ENCODE measurements at places on chromosomes 7 and 10.

- DNase-seq: no peak
These were observed 74.1 kb upstream of the HDAC9 start for GRCh38 chr7:18421297-18422002.

DNA sequence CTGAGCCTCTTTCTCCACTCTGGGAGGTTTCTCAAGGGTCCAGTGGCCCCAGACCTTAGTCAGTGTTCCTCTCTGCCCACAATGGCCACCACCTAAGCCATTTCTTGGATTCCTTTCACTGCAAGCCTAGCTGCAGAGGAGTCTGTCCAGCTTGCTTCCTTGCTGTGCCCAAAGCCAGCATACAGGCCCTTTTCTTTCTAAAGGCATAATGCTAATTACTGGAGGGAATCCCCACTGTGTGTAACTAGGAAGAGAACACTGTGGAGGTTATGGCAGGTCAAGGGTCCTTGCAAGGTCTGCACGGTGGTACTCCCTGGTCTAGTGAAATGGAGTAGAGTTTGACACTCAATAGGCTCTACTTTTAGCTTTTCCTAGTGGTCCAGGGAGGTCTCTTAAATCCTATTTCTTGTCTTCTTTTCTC lies 70.4 kb upstream of the CC2D2B start:
- no peak for DNase-seq

GRCh38 chr7:38374507-38374906 lies 101.1 kb upstream of the TARP start:
- DNase-seq: no peak

DNA sequence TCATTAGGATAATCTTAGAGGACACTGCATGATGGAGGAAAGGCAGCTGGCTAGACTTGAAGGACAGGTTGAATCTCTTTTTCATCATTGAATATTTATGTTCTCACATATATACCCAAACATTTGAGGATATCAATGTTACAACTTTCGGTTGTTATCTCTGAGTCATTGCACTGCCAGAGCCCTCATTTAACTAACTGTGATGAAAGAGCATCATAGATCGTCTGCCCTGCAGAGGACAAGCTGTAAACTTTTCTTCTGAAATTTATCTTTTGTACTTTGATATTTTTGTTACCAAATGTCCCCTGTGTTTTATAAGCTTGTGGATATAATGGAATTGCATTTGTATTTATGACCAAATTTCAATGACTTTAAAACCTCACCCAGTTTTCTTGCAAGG lies 298.7 kb downstream of the PHF14 start:
- no peak for DNase-seq

DNA sequence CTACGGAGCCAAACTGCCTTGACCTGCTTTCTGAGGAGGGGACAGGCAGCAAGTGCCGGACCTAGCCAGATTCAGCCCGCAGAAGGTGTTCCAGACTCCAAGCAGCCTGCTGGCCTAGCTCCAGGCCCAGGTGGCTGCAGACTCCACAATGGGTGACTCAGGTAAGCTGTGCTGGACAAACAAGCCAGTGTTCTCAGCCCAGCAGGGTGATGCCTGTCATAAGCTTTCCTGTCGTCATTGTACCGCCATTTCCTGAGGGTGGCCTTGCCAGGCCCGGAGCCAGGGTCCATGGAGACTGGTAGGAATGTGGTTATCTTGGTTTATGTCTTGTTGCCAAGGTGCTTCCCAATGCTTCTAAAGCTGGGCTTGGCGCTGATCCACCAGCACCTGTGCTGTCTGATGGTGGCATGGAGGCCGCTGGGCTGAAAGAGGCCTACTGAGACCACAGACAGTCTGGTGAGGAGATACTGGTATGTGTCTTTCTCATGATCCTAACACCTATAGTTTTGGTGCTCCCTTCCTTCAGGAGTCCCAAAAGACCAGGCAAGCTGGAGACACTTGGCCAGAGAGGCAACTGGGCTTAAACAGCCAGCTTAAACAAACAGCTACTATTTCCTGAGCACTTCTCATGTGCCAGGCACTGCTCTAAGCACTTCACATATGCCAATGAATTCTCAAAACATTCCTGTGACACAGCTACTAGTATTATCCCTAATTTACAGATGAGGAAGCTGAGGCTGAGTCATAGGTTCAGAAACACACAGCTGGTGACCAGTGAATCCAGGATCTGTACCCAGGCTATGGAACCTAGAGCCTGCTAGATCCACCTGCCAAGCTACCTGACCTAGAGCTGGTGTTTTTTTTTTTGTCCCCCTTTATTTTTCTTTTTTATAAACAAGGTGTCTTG lies 42.0 kb downstream of the ZC3HC1 start:
- no peak for DNase-seq

GRCh38 chr7:45454771-45455170 lies 119.4 kb upstream of the ADCY1 start:
- no peak for DNase-seq
